ENCODE measurements at places on chromosomes 7 and 10.

DNA sequence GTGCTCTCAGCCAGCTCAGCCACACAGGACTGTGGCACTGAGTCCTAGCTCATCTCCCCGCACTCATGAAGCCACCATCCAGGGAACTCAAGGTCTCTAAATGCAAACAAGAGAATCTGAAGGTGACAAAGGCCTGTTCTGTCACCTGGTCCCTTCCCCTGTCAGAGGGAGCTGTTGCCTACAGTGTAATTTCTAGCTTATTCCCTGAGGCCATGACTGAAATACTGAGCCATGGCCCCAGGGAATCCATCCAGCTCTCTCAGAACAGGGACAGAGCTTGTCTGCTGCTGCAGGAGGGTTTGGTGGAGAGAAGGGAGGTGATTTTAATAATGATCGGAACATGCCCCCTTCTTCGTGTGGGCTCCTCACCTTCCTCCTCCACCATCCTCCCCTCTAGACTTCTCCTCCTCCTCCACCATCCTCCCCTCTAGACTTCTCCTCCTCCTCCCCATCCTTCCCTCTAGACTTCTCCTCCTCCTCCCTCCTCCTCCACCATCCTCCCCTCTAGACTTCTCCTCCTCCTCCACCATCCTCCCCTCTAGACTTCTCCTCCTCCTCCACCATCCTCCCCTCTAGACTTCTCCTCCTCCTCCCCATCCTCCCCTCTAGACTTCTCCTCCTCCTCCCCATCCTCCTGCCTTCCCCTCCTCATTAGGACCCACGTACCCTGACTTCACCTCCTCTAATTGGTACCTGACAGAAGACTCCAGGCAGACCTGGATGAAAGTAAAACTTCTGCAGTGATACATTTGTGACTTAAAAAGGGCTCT is 338.0 kb upstream of the MKI67 start:
- peak; percentile 72 for DNase-seq

DNA sequence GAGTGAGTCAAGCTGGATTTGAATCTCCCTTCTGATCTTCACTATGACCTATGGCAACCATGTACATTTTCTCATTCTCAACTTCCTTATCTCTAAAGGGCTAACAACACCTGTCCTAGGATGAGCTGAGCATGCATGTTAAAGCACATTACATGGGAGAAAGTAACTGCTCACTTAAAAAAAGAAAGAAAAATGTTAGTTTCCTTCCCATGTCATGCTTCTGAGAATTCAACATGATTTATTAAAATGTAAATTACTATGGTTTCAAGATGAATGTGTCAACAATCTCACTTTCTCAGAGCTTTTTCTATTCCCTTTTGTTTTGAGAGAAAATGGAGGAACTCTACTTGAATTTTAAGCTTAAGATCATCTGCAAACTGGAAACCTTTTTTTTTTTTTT is 295.3 kb downstream of the SKIDA1 start:
- no peak for DNase-seq

DNA sequence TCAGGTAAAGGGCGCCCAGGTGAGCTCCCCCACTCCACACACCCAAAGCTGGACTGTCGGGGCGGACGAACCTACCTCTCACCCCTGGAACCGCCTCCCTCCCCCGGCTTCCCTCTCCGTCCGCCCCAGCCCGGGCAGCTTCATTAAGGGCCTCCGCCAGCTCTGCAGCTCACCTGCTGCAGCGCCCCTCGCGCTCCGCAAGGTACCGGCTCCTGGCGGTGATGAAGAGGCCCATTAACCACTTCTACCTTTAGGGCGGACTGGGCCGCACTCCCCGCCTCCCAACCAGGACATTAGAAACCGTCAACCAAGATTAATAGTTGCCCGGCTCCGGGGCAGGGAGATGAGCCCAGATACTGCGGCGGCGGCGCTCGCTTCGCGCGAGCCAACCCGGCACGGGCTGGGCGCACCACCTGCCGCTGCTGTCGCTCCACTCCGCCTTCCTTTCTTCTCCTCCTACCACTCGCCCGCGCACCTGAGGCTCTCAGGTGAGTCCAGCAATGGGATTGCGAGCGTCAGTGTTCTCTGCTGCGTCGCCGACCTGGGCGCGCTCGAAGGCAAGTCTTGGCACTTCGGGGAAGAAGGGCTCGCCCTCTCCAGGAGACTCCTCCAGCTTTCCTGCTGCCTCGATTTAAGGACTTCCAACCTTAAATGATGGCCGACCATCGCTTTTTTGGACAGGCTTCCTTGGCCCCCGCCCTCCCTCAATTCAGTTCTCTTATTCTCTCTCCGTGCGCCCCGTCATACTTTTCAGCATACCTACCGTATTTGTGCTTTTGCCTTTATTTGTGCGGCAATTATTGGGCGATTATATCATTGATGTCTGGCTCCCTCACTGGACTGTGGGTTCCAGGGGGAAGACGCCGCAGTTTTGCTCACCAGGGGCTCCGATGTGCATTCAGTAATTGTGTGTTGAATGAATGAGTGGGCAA is 13.6 kb upstream of the KAZALD1 start:
- no peak for DNase-seq

DNA sequence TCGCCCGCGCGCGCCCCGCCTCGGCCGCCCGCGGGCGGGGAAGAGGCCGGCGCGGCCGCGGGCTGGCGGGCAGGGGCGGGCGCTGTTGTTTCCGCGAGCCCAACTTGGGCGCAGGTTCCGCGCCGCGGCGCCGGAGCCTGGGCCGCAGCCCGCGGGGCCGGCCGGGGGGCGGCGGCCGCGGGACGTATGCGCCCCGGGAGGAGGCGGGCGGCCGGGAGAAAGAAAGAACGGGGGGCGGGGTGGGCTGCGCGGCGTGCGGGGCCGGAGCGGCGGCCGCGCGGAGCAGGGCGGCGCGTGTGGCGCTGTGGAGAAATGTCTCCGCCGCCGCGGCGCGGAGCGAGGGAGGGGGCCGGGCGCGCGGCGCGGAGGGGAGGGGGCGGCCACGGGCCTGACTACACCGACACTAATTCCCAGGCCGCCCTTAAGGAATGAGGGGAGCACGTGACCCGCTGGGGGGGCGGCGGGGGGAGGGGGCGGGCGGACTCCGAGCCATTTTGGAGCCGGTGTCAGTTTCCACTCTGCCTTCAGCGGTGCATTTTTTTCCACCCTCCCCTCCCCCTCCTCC is at the start of gene BMI1:
BMI1 (plus strand) TSS at position 509 of the 565 bp plus-strand sequence. CDS start 5,351 bp downstream, outside the sequence.
- DNase-seq, result peak; percentile 72

DNA sequence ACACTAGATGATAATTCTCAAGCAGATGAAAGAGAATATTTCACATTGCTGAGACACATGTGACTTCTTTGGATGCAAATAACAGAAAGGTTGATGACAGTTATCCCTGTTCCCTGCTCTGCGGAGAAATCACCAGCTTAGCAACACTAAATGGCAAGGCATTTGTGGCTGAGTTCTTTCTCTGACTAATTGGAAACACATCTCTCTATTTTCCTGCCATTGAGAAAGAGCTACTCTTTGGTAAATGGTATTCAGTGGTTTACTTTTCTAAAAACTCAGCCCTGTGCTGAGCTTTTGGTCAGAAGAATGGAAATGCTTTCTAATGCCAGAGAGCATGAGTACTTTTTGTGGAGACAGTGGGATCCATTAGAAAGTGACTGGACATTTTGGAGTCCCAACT is 771.4 kb downstream of the LRMDA start:
- DNase-seq, result peak; percentile 82

GRCh38 chr7:158014976-158015375 is 572.6 kb downstream of the PTPRN2 start:
- DNase-seq, result no peak

DNA sequence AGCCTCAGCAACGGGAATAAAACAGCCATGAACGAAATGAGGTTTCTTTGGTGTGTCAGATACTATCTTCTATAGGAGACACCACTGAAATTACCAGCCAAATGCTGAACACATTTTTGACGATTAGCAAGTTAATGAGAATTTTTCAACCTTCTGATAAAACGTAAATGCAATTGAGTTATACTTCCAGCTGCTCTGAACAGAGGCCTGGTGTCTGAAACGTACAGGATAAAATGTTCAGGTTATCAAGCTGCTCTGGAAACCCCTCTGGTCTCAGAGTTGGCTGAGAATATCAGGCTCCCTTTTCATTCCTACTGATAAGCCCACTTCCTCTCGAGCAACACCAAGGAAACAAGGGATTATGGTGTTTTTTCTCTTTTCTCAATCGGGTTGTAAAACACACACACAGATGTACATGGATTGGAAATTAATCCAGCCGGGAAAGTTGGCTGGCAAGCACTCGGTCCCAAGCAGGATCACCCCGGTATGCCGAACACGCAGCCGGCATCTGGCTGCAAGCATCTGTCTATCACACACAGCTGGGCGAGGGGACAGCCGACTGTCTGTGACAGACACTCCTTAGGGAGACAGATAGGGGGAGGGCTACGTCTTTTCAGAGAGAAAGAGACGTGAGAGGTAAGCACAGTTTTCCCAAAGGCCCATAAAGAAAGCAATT is 171.8 kb downstream of the PRKAG2 start:
- no peak for DNase-seq

Measured in amniotic epithelial cell (primary cell).